ENCODE measurements at places on chromosomes 11 and 22.

DNA sequence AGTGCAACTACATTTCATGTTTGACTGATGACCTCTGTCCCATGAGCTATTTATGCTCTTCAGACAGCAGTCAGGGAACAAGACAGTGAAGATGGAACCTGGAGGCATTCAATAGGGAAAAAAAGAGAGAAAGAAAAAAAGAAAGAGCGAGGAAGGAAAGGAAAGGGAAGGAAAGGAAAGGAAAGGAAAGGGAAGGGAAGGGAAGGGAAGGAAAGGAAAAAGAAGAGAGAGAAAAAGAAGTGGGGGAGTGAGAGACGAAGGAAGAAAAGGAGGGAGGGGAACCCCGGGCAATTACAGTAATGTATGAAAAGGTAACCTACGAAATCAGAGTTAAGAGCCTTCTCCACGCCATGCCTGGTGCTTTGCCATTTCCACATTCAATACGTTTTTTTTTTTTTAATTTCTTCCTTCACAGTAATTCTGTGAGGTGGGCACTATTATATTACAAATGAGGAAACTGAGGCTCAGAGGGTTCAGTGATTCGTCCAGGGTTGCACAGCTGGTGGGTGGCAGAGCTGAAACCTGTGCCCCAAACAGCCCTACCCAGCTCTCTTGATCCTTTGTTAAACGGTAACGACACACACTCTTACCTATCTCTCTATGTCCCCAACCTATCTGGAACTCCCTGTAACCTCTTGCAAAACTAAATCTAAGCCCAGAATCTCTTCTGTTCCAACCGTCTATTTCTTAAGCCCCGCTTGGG lies 39.3 kb downstream of the ETS1 start:
- no peak for DNase-seq

- no peak for DNase-seq
Observed at GRCh38 chr11:129998905-129999304, 3.7 kb downstream of the PRDM10 start.

GRCh38 chr11:32333320-32333991 lies 101.9 kb downstream of the WT1 start:
- no peak for DNase-seq

GRCh38 chr11:66987158-66987620 lies 12.1 kb downstream of the C11orf86 start:
- no peak for DNase-seq

GRCh38 chr11:102172127-102172848 lies 62.0 kb downstream of the YAP1 start:
- no peak for DNase-seq

DNA sequence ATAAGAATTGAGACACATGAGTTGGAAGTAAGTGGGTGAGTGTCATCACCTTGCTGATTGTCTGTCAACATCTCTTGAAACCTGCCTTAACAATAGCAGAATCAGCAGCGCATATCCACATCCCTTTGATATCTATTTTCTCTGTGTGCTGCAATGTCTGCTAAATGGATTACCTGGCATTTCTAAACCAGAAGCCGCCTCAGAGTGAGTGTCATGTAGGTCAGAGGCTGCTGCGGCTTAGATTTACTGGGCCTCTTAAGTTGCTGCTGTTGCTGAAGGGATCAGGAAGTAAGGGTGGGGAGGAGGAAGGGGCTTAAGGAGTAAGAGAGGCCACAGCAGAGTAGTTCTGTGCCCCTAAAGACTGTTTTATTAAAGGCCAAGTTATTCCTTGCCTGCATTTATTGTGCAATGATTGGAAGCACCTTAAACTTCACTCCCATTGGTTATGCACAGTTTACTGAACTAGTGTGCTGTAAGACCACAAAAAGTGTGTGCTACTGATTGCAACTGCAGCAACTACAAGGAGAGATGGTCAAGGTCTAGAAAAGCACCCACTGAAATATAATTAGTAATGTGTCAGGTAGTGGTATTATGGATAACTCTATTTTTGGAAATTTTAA lies 29.8 kb upstream of the TMEM41B start:
- no peak for DNase-seq

GRCh38 chr11:13666708-13667107 lies 1.8 kb upstream of the FAR1 start:
- DNase-seq = no peak

DNA sequence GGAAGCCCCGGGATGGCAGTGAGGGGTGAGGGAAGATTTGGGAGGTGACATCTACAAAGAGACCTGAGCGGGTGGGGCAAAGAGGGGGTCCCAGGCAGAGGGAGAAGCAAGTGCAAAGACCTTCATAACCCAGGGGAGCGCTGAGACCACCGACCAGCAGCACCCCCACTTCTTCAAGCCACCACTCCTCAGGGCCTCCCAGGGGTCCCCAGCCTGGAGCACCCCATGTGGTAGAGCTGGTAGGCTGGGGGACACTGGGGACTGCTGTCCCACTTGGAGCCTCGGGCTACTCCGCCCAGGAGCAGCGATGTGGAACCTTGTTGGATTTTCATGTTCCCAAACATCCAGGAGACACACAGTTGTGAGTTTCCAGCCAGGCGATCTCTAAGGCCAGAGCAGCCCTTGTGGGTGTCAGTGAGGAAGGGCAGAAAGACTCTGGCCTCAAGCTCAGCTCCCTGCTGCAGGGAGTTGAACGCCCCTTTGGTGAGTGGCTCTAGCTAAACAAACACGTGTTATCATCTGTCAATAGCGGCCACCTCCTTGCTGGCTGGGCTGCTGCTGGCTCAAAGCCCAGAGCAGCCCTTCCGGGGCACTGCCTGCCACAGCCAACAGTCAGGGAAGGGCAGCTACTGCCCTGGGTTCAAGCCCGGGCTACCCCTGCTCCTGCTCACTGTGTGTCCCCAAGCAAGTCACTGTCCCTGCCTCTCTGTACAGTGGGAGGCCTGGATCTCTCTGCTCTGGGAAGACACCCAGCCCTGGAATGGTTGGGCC lies 25.7 kb upstream of the CHKA start:
- DNase-seq = no peak

DNA sequence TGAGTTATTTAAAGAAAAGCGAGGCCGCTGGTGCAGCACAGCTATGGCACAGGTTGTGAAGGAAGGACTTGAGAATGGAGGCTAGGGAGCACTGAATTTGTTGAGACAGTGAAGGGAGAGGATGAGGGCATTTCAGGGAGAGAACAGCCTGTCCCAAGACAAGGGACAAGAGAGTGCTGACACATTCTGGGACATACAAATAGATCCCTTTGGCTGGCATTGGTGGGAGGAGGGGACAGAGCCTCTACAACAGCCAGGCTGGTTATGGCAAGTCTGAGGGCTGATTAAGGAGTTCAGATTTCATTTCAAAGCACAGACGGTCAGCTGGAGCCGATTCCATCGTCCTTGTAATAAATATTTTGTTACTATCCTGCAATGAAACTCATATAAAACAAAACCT lies 1.7 kb upstream of the SLC29A2 start:
- DNase-seq = no peak

- DNase-seq = no peak
Observed at GRCh38 chr11:104043142-104043541, 6.7 kb downstream of the DDI1 start.

DNA sequence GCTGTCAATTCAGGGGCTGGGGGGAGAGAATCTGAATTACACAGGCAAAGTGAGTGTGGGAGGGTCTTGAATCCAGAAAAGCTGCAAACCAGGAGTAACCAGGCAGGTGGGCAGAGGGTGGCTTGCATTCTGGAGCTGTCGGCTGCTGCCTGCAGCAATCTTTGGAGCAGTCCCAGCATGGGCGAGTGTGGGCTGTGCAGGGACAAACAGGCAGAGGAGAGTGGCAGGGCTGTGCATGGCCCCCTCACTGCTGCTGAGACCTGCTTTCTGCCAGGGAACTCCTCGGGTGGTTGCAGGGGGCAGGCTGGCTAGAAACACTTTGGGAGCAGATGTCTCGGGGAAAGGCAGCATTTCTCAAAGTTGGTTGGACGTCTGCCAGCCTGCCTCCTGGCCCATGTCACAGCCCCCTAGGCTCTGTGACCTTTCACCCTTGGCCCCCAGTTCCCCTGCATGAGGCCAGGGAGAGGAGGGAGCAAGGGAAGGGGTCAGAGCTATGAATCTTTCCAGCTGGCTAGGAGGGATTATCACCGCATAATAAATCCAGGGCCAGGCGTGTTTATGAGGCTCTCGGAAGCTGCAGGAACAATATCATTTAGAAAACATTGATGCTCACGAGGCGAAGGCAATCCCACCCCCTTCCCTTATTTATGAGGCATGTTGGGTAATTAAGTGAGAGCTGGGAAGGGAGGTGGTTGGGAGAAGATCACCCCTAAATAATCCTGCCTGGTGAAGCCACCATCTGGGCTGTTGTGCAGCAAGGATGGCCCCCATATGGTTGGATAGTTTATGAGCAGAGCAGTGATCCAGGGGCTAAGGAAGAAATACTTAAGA lies 212.3 kb upstream of the NCAM1 start:
- DNase-seq = no peak

- DNase-seq = no peak
Observed at GRCh38 chr22:49887702-49888101, 30.5 kb downstream of the ALG12 start.

- DNase-seq = no peak
Observed at GRCh38 chr11:128765571-128766549, 72.0 kb downstream of the FLI1 start.

DNA sequence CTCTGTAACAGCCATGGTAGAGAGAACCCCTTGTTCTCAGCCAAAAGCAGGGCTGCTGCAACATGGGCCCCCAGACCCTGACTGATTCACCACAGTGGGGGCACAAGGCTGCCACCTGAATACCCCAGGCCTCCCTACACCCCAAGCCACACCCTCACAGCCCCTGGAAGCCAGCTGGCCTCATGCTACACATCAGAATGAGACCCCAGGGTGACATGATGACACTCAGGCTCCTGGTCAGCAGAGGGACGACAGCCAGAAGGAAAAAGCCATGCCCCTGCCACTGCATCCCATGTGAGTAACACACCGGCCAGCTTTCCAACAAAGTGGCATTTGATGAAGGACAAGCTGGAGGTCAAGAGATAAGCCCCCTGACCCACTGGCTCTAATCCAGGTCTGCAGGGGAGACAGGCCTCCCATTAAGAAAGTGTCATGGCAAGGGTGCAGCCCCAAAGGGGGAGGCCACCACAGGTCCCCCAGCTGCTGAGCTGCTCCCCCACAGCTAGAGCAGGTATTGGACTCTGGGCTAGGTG lies 2.6 kb downstream of the CDPF1 start:
- no peak for DNase-seq

DNA sequence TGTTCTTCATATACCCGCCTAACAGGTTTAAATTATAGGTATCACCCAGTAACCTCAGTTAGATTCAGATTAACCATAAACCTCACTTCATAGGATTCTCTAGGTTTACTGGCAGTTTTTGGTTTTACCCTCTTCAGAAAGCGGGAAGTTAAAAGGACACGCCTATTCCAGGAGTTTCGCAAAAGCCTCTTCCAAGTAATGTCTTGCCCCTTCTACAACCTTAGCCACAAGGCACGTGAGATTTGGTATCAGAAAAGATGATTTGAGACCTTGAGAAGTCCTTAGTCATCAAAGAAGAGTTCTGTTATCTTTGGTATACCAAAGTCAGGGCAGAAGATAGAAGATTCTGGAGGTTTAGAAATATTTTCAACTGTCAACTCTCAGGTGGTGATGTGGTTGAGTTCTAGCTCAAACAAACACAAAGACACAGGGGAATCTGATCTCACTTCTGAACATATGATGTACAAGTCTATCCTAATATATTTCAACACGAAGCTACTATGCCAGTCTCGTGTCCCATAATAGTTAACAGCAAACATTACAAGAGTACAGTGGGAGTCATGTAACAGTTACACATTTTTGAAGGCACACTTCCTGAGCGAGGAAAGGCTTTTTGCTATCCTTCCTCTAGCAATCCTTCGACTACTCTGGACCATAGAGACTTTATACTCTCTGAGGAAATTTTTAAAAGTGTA lies 103.5 kb downstream of the USP35 start:
- no peak for DNase-seq

GRCh38 chr11:71505001-71505400 lies 22.1 kb upstream of the KRTAP5-7 start:
- no peak for DNase-seq

- DNase-seq = no peak
Observed at GRCh38 chr11:24759742-24760141, 262.9 kb downstream of the LUZP2 start.

DNA sequence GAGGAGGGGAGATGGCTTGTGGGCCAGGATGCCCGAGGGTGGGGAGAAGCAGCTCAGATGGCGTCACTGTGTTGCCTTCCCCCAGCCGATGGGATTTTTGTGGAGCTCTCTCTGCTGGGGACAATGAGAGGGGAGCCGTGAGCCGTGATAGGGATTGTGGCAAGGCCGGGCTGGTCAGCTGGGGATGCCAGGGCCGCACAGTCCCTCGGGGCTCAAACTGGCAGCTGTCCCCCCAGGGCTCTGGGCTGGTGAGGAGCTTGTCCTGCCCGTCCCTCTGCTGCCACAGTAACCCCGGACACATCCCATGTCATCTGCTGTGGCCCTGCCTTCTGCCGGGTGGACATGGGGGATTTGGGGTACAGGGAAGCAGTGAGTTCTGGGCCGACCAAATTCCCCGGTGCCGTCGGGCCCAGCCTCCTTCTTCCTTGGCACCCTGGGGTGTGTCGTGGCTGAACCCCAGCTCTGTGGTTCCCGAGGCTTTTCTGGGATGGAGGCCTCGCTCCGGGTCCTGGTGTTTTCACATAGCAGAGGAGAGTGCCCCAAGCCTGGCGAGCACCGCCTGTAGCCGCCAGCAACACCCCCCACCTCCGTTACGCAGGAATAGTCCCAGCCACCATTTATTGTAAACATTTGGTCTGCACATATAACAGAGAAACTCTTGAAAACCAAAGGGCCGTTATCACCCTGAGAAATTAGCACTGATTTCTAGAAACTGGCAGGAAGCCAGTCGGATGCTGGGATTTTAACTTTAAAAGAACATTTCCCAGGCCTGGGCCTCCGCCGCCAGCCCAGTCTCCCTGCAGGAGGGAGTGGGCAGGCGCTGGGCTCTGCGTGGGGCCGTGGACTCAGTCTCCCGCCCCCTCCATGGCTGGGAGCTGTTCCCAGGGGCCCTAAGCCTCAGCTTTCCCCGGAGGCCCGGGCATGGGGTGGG lies 9.9 kb downstream of the BRSK2 start:
- DNase-seq = no peak

DNA sequence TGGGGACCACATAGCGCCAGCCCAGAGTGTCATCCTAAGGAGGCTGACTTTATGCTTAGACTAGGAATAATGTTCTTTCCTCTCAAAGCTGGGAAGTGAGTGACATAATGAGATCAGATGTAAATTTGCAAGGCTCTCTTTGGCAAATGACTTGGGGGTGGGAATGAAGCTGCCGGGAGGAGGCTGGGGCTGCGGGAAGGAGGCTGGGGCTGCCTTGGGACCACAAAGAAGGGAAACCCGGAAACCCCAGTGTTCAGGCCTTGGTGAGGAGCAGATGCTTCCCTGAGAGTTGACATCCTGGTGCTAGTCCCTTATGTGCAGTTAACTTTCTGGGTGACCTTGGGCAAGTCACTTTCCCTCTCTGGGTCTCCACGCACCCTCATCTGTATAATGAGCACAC lies 182.0 kb downstream of the CHST1 start:
- DNase-seq = no peak

GRCh38 chr22:22901578-22902218 lies 14.1 kb downstream of the IGLL5 start:
- DNase-seq = no peak
